CD4-positive, alpha-beta memory T cell (primary cell): ENCODE measurements at places on chromosomes 7 and 10. TPM values are rescaled to one million over a fixed set of nuclear protein-coding genes. Genes with fewer than 3 reads are reported as not detected.

The RAPGEF5 gene
- total RNA-seq, result not detected

The EN2 gene
- not detected for total RNA-seq

The BLNK gene
- total RNA-seq, result 0.19 TPM

The CRHR2 gene
- not detected for total RNA-seq
